ENCODE measurements at places on chromosomes 13 and 19.

DNA sequence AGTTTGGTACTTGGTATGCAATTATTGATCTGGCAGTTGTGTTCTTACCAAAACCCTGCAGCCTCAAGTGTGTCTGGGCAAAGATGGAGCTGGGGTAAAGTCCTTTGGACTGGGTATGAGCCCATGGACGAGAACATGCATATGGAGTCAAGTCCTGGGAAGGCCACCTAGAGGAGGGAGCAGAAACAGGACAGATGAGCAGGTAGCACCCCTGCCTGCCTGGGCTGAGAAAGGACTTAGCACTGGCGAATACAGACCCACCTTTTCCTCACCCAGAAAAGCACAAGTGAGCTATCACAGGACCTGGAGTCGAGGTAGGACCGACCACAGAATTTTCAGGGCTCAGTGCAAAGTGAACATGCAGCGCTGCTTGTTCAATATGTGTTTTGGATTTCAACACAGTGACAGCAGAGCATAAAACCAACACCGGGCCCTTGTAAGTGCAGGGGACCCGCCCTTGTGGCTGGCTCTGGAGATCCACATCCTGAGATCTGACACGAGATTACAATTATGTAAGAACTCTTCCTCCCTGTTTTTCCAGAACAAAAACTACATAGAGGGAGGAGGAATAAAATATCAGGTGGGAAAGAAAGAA, 25.9 kb downstream of the IGFL2 start:
- DNase-seq, result no peak

DNA sequence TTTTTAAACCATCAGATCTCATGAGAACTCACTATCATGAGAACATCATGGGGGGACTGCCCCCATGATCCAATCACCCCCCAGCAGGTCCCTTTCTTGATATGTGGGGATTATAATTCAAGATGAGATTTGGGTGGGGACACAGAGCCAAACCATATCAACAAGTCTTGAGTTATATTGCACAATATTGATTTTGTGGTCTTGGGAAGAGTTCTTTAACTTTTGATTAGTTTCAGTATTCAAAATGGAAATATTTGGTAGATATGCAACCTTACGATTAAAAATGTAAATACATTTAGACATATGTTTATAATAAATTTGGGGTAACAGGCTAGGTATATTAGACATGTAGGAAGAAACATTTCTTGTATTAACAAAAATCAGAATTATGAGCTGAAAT, 188.2 kb downstream of the GPC5 start:
- no peak for DNase-seq

- DNase-seq, result no peak
Observed at GRCh38 chr13:74093691-74094090, 40.5 kb downstream of the KLF12 start.

DNA sequence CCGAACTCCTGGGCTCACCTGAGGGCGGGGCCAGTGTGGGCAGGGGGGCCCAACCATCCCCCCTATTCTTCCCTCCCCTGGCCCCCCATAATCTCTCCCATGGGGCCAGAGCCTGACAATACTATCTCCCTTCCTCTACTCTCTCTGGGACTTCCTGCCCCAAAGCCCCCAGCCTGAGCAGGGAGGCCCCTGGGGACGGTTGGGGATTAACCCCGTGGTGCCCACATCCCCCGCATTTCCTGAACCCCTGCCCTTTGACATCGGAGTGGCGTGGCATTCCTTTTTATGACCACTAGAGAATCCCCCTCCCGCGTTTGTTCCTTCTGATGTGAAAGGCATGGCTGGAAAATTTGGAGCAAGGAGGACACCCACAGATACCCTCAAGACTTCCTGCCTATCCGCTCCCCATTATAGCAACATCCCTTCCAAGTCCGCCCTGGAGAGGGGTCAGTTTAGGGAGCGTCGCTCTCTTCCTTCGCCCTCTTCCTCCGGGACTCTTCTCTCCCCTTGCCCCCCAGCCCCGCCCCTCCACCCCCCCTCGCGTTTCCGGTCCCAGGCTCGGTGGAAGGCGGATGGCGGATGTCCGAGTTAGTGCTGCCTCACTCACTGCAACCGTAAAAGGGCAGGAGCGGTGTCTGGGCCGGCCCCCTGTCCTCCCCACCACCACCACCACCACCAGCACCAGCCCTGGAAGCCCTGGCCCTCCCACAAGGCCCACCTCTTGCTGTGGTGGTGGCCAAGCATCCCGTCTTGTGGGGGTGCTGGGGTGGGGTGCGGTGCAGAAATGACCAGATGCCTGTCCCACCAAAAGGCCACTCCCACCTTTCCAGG, 1.8 kb downstream of the VASP start:
- DNase-seq, result no peak

GRCh38 chr13:46644816-46645215, 91.8 kb downstream of the LRCH1 start:
- DNase-seq, result no peak

DNA sequence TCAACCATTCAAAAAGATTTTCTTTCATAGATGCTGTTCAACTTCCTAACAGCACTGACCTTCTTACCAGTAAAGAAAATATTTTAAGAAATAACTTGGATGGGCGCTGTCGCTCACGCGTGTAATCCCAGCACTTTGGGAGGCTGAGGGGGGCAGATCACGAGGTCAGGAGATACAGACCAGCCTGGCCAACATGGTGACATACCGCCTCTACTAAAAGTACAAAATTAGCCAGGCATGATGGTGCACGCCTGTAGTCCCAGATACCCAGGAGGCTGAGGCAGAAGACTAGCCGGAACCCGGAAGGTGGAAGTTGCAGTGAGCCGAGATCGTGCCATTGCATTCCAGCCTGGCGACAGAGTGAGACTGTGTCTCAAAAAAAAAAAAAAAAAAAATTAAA, 865.7 kb upstream of the SLC10A2 start:
- no peak for DNase-seq

DNA sequence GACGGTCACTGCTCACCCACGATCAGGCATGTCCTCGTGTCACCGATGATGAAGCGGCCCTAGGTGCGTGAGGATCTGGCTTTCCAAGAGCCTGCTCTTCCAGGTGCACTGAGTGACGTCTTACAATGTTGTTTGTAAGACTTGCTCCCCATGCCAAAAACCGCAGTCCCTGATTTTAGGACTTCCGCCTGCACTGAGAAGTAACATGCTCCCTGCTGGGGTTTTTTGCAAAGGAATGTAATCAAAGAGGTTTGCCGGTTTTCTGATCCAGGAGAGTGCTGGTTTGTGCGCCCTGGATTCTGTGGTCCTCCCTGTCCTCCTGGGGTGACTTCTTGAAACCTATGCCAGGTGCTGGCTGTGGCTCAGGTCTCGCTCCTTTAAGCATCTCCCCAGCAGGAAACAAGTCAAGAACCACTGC, 38.8 kb downstream of the MYO9B start:
- no peak for DNase-seq

- no peak for DNase-seq
Observed at GRCh38 chr13:76123548-76123947, 487.4 kb downstream of the LMO7 start.

DNA sequence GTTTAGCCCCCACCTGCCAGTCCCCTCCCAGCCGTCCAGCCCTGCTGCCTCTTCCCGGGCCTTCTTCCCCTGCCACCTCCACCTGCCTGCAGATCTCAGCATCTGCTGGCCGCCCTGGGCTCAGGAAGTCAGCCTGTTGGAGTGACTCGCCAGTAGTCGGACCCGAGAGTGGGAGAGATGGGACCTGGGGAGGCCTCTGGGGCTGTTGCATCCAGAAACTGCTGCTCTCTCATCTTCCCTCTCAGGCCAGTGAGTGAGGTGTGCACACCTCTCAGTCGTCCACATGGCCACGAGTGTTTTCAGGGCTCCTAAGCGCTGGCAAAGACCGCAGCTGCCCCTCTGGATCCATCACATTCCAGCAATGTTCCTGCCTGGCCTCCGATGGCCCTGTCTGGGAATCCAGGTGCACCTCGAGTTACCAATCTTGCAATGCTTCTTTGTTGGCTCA, 151.8 kb upstream of the SOX1 start:
- DNase-seq, result no peak

DNA sequence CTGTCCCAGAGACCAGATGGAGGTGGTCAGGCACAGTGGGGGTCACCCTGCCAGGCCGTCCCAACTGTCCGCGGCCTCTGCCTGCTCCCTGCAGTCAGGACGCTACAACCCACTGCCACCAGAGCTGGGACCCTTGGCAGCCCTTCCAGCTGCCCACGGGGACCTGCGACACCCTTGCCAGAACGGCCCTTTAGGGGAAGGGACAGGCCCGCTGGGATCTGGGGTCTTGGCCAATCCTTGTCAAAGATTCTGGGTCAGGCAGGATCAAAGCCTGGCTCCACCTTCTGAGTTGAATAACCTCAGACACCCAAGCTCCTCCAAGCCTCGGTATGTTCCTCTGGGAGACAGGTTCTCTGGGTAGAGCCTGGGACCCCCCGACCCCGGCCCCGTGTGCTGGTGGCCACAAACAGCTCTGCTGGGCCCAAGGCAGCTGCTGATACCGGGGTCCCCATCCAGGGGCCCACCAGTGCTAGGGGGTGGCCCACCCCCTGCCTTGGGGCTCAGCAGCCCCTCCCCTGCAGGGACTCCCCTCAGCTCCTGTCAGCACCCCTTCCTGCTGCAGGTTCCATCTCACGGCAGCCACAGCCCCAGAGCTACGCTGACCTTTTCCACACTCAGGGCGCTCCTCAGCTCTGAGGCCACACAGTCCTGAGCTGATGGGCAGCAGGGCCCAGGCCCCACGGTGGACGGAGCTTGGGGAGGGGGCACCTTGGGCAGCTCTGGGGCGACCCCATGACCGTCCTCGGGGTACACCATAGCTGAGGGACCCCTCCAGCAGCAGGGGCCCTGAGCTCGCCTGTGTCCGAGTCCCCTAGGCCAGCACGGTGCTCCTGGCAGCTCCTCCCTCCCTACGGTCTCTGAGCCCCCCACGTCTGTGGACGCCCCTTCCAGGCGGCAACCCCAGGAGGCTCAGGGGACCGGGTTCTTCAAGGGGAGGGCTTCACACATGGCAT, 18.4 kb downstream of the SBNO2 start:
- DNase-seq, result no peak

DNA sequence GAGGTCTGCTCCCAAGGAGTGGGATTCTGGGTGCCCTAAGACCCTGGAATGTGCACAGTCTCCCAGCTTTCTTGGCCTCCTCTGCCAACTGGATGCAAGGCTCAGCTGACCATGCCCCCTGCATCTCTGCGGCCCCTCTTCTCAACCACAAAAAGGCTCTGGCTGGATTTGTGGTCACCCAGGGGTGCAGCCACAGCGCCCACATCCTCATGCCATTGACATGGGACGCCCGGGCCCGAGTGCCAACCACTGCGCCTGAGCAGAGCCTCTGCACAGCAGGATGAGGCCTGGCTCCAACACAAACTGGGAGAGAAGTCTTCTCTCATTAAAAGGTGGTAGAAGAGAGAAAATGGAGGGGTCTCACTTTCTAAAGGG, 103.5 kb downstream of the FOXO1 start:
- DNase-seq, result no peak

GRCh38 chr19:36113425-36113824, 1.2 kb downstream of the POLR2I start:
- DNase-seq, result no peak

DNA sequence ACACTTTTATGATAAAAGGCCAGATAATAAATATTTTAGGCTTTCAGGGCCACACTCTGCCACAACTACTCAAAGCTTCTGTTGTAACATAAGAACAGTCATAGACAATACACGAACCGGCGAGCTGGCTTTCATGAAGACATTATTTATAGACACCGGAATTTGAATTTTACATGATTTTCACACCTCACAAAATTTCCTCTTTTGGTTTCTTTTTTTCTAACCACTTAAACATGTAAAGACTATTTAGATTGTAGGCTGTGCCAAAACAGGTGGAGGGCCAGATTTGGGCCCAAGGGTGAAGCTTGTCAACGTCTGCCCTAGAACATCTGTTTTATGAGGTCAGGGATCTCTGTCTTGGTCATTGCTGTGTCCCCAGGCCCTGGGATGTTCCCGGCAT, 29.7 kb upstream of the FXYD3 start:
- DNase-seq, result no peak

GRCh38 chr13:49932066-49932465, 4.1 kb downstream of the SPRYD7 start:
- no peak for DNase-seq

All from anterior cingulate cortex (tissue), 58 donors.